Effector memory CD8-positive, alpha-beta T cell (primary cell): ENCODE measurements at places on chromosomes 11 and 22.

GRCh38 chr11:121119440-121119839 lies 18.4 kb downstream of the TECTA start:
- DNase-seq: no peak

DNA sequence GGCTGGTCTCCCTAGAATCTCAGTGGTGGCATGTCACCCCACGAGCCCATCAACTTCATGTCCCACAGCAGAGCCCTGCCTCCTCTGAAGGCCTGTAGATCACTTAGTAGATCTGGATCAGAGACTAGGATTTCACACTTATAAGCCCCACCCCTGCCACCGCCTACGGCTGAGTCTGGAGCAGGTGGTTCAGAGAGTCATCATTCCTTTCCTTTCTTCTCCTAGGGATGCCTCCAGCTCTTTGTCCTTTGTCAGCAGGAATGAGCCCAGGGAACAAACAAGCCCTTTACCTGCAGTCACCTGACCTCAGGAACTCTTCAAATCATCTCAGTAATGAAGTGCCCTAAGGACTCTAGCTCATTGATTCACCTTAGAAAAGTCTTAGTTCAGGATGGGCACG lies 37.8 kb downstream of the SCGB1A1 start:
- no peak for DNase-seq

DNA sequence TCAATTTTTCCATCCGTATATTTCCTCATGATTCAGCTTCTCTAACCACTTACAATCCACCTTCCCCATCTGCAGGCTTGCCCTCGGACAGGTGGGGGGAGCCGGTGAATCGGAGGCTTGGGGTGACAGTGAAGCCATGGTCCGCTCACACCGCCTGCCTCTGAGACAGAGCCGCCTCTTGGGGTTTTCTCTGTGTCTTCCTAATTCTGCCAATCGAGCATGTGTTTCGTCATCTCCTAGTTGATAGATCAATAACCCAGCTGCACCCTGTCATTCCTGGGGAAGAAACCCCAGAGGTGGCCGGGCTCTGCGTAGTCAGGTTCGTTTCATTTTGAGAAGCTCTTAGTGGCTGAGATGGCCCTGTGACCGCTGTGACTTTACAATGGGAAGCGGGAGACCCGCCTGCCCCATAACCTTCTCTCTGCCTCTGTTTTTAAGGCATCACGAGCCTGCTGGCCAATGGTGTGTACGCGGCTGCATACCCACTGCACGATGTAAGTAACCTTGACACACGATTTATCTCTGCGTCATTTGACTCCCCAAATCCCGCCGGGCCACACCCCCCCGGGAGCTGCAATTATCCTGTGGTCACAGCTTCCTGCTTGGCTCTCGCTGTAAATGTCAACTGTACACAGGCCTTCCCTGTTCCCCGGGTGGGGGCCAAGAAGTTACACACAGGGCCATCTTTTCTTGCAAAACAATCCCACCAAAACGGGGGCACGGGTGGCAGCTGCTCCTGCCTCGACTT lies 33.3 kb downstream of the ANO1 start:
- no peak for DNase-seq

GRCh38 chr11:116172851-116173250 lies 599.9 kb downstream of the BUD13 start:
- DNase-seq: no peak

DNA sequence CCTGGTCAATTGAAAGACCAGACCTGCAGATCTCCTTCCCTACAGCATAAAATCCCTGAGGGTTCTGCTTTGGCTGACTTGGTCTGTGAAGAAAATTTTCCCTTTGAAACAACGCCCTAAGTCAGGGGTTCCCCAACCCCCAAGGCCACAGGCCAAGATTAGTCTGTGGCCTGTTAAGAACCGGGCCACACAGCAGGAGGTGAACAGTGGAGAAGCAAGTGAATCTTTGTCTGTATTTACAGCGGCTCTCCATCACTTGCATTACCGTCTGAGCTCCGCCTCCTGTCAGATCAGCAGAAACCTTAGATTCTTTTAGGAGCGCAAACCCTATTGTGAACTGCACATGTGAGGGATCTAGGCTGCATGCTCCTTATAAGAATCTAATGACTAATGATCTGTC lies 38.2 kb downstream of the CCDC83 start:
- DNase-seq: no peak

DNA sequence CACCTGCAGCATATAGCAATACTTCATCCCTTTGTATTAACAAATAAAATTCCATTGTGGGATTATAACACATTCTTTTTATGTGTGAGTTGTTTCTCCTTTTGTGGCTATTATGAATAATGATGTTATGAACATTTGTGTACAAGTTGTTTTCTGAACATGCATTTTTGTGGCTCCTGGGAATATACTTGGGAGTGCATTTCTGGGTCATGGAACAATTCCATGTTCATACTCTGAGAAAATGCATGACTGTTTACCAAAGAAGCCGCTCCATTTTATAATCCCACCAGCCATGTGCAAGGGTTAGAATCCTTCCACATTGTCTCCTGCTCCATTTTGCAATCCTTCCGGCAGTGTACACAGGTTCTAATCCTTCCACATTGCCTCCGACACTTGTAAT lies 713.8 kb downstream of the TBC1D22A start:
- no peak for DNase-seq

GRCh38 chr11:119865661-119866156 lies 136.7 kb upstream of the NECTIN1 start:
- no peak for DNase-seq

GRCh38 chr22:19011075-19011474 lies 75.0 kb upstream of the PRODH start:
- DNase-seq: no peak

- DNase-seq: no peak
Observed at GRCh38 chr22:29069463-29069862, 3.4 kb upstream of the KREMEN1 start.

DNA sequence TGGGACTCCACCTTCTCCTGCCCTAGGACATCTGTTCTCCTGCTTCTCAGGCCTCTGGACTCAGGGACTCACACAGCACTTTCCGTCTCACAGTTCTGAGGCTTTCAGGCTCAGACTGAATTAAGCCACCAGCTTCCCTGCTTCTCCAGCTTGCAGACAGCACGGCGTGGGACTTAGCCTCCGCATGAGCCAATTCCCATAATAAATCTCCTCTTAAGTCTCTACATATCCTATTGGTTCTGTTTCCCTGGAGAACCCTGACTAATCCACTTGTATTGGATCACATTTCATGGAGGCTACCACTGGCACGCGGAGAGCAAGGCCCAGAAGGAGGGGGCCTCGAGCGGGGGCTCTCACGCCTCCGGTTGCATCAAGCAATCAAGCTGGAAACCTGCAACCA lies 1313.6 kb downstream of the TBC1D22A start:
- DNase-seq: no peak
